ENCODE measurements at places on chromosomes 1 and 21.

- peak; percentile 42 for DNase-seq
Measured at GRCh38 chr1:156581661-156582387, 2.3 kb downstream of the TTC24 start.

GRCh38 chr1:218817691-218818465 lies 355.8 kb upstream of the LYPLAL1 start:
- DNase-seq = no peak

DNA sequence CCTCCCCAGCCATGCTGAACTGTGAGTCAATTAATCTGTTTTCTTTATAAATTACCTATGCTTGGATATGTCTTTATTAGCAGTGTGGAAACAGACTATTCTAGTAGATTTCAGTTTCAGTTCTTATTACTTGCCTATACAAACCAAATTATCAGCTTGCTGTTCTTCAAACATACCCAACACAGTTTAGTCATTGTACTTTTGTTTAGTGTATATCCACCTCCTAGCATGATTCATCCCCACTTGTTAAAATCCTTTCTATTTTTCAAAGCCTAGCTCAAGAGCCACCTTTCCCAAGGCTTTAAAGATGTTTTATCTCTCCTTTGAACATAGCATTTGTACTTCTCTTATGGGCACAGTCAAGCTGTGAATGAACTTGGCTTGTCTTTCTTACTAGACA lies 195.6 kb upstream of the ZRANB2 start:
- no peak for DNase-seq

DNA sequence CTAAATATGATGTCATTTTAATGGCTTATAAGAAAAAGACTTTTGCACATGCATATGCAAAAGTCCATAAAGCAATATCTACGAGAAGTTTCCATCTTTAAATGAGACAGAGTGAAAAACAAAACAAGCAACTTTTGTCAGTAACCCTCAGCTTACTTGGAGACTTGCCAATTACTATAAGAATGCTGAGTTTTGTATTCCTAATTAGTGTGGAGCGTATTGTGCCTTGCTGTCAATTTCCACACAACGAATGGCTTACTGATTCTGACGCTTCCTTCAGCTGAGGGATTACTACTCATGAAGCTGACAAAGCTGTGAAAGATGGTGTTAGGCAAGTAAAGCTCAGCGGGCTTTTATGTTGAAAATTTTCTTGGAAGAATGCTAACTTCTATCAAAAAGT lies 440.4 kb upstream of the ADAMTS5 start:
- DNase-seq = no peak

DNA sequence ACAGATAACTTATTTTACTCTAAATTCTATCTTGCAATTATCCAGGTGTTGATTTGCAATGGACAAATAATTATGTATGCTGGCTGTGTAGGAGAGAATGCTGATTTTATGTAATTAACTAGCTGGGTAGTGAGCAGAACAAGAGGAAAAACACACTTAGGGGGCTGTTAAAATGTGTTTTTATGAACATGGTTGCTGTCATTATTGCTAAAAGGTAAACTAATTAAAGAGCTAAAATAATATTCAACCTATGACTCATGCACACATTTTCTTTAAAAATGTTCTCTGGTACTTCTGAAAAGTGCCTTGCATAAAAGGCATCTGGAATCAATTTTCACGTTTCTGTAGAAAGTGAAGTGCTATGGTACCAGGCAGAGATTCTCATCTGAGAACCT lies 192.8 kb upstream of the C8B start:
- no peak for DNase-seq

- DNase-seq = no peak
Measured at GRCh38 chr1:88529581-88529980, 154.5 kb upstream of the PKN2 start.

All from GM10248 (cell line).